Upper lobe of left lung (tissue), 6 donors: ENCODE measurements at places on chromosomes 16 and 17. TPM values are rescaled to one million over a fixed set of nuclear protein-coding genes. Genes with fewer than 3 reads are reported as not detected.

DNA sequence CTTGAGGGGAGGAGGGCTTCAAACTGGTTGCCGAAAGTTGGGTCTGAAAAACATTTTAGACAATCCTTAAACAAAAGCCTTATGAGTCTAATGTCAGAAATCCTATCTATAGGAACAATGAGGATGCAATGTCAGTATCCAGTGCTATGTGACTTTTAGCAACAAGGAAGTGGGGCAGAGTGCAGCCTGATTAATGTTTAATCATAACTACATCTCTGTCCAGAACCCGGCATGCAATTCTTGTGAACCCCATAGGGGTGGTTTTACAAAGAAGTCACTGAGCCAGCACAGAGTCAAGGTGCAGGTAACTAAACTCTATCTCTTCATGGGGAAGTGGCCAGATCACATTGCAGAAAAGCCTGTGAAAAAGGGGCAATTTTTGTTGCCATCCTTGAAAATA lies 267.5 kb downstream of the HS3ST4 start:
- DNase-seq: no peak
- H3K4me1 ChIP-seq: no peaks in the 10 kb centered on the region
- H3K36me3 ChIP-seq: no peaks in the 10 kb centered on the region
- H3K27ac ChIP-seq: no peak overlapping the region
- no peaks in the 10 kb centered on the region for H3K27me3 ChIP-seq
- H3K4me3 ChIP-seq: no peak overlapping the region

- no peak overlapping the region for H3K4me3 ChIP-seq
- peaks cover 24% of the 10 kb centered on the region for H3K4me1 ChIP-seq
- no peak overlapping the region for H3K27ac ChIP-seq
- H3K27me3 ChIP-seq: no peaks in the 10 kb centered on the region
Measured at GRCh38 chr16:11593581-11593980, 6.9 kb upstream of the LITAF start.

- H3K36me3 ChIP-seq: peaks cover 18% of the 10 kb centered on the region
- no peaks in the 10 kb centered on the region for H3K27me3 ChIP-seq
- H3K4me1 ChIP-seq: peaks cover 21% of the 10 kb centered on the region
Measured at GRCh38 chr16:31118223-31119155, 1.0 kb downstream of the KAT8 start.

GRCh38 chr17:80123791-80124190 lies 22.4 kb downstream of the GAA start:
- H3K36me3 ChIP-seq: no peaks in the 10 kb centered on the region
- H3K27ac ChIP-seq: no peak overlapping the region
- H3K4me1 ChIP-seq: no peaks in the 10 kb centered on the region
- H3K4me3 ChIP-seq: no peak overlapping the region

GRCh38 chr16:84864326-84864955 lies 44.7 kb downstream of the CRISPLD2 start:
- H3K4me3 ChIP-seq: no peak overlapping the region
- H3K4me1 ChIP-seq: no peaks in the 10 kb centered on the region
- no peaks in the 10 kb centered on the region for H3K27me3 ChIP-seq
- DNase-seq: no peak

- no peaks in the 10 kb centered on the region for H3K27me3 ChIP-seq
- no peaks in the 10 kb centered on the region for H3K4me1 ChIP-seq
- H3K36me3 ChIP-seq: peaks cover 15% of the 10 kb centered on the region
- no peak for DNase-seq
Measured at GRCh38 chr17:5536866-5537650, 47.3 kb downstream of the NLRP1 start.

- no peak overlapping the region for H3K4me3 ChIP-seq
- no peak for DNase-seq
- peaks cover 69% of the 10 kb centered on the region for H3K36me3 ChIP-seq
Measured at GRCh38 chr16:75575958-75576357, 9.8 kb downstream of the GABARAPL2 start.

- H3K4me3 ChIP-seq: no peak overlapping the region
- no peaks in the 10 kb centered on the region for H3K36me3 ChIP-seq
- H3K27me3 ChIP-seq: no peaks in the 10 kb centered on the region
- peaks cover 7% of the 10 kb centered on the region for H3K4me1 ChIP-seq
- DNase-seq: no peak
- H3K27ac ChIP-seq: no peak overlapping the region
Measured at GRCh38 chr17:14310605-14311004, 9.7 kb downstream of the HS3ST3B1 start.

GRCh38 chr17:43118679-43119615 lies 6.2 kb downstream of the BRCA1 start:
- H3K4me1 ChIP-seq: peaks cover 8% of the 10 kb centered on the region
- no peaks in the 10 kb centered on the region for H3K36me3 ChIP-seq
- no peak overlapping the region for H3K4me3 ChIP-seq
- no peak for DNase-seq
- H3K27me3 ChIP-seq: no peaks in the 10 kb centered on the region

DNA sequence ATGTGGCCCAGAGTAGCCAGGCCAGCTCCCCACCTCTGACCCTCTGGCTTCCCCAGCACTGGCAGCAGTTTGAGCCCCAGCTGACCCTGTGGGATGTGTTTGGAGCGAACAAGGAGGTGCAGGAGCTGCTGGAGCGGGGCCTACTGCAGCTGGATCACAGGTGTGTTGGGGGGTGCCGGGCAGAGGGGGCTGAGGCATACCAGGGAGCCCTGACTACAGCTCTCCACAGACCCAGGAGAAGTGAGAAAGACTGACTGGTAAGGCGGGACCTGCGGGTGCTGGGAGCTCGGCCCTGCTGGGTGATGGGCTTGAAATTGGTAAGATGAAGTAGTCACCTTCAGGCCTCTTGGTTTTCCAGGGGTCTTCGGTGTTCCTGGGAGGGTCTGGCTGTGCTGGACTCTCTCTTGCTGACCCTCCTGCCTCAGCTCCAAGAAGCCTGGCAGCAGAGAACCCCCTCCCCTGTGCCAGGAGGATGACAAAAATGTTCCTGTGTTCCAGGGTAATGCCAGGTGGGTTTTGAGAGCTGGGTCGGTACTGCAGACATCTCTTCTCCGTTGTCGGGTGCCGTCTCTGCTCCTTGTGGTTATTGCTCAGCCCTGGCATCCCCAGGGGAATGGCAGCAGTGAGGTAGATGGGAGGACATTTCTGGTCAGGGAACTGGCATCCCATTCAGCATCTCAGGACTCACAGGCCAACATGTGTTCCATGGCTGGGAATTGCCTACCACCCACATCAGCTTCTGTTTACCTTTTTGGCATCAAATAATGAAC lies 5.9 kb downstream of the RSAD1 start:
- H3K4me3 ChIP-seq: no peak overlapping the region
- no peak for DNase-seq
- no peaks in the 10 kb centered on the region for H3K27me3 ChIP-seq
- peaks cover 17% of the 10 kb centered on the region for H3K4me1 ChIP-seq
- H3K36me3 ChIP-seq: peaks cover 23% of the 10 kb centered on the region

- H3K36me3 ChIP-seq: no peaks in the 10 kb centered on the region
Measured at GRCh38 chr17:31373150-31374093, 18.1 kb upstream of the RAB11FIP4 start.

DNA sequence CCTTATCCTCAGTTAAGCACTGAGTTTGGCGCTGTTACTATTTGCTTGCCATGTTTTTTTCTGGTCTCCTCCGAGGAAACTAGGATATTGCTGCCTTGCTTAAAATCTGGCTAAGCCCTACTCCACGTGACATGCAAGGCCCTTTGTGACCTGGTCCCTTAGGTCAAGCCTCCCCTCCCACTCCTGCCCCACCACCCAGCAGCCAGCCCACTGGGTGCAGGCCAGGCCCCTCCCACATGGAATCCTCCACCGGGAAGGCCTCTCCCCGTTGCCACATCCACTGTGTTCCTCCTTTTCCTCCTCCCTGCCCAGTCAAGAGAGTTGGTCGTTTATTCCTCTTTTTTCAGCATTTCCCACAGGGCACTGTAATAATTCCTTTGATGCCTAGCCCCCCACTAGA lies 16.2 kb downstream of the PSMD3 start:
- DNase-seq: no peak
- no peaks in the 10 kb centered on the region for H3K27me3 ChIP-seq
- H3K4me3 ChIP-seq: no peak overlapping the region
- peaks cover 6% of the 10 kb centered on the region for H3K4me1 ChIP-seq
- no peak overlapping the region for H3K27ac ChIP-seq
- H3K36me3 ChIP-seq: peaks cover 64% of the 10 kb centered on the region

- no peak for DNase-seq
- H3K4me3 ChIP-seq: no peak overlapping the region
Measured at GRCh38 chr16:70349783-70350182, 3.1 kb downstream of the DDX19A start.

GRCh38 chr16:61770301-61770700 lies 265.9 kb downstream of the CDH8 start:
- H3K27me3 ChIP-seq: no peaks in the 10 kb centered on the region
- H3K4me1 ChIP-seq: no peaks in the 10 kb centered on the region
- DNase-seq: no peak
- no peaks in the 10 kb centered on the region for H3K36me3 ChIP-seq

DNA sequence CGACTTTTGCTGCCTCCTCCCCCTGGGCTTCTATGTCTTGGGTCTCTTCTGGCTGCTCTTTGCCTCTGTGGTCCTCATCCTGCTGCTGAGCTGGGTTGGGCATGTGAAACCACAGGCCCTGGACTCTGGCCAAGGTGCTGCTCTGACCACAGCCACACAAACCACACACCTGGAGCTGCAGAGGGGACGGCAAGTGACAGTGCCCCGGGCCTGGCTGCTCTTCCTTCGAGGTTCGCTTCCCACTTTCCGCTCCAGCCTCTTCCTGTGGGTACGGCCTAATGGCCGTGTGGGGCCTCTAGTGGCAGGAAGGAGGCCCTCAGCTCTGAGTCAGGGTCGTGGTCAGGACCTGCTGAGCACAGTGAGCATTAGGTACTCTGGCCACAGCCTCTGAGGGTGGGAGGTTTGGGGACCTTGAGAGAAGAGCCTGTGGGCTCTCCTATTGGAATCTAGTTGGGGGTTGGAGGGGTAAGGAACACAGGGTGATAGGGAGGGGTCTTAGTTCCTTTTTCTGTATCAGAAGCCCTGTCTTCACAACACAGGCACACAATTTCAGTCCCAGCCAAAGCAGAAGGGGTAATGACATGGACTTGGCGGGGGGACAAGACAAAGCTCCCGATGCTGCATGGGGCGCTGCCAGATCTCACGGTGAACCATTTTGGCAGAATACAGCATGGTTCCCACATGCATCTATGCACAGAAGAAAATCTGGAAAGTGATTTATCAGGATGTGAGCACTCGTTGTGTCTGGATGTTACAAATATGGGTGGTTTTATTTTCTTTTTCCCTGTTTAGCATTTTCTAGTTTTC lies 2.3 kb downstream of the GP1BA start:
- H3K36me3 ChIP-seq: peaks cover 14% of the 10 kb centered on the region
- H3K4me3 ChIP-seq: no peak overlapping the region
- H3K27ac ChIP-seq: no peak overlapping the region
- no peaks in the 10 kb centered on the region for H3K27me3 ChIP-seq

DNA sequence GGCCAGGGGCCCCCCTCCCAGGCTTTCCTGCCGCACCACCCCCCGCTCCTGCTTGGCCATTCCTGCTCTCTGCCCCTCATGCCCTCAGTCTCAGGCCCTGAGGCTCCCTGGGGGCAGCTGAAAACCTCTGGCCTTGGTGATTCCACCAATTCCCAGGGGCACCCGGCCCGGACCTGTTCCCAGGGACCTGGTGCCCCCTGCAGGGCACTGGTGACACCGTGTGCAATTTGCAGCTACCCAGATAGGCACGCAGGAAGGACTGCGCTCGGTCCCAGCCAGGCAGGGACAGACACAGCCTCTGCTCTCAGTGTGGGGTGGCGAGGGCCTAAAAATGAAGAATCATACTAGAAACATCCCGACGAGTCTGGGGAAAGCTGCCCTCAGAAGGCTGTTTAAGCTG lies 13.4 kb downstream of the WFDC1 start:
- peaks cover 26% of the 10 kb centered on the region for H3K4me1 ChIP-seq
- no peaks in the 10 kb centered on the region for H3K27me3 ChIP-seq
- no peak overlapping the region for H3K4me3 ChIP-seq
- DNase-seq: no peak
- no peak overlapping the region for H3K27ac ChIP-seq
- no peaks in the 10 kb centered on the region for H3K36me3 ChIP-seq

DNA sequence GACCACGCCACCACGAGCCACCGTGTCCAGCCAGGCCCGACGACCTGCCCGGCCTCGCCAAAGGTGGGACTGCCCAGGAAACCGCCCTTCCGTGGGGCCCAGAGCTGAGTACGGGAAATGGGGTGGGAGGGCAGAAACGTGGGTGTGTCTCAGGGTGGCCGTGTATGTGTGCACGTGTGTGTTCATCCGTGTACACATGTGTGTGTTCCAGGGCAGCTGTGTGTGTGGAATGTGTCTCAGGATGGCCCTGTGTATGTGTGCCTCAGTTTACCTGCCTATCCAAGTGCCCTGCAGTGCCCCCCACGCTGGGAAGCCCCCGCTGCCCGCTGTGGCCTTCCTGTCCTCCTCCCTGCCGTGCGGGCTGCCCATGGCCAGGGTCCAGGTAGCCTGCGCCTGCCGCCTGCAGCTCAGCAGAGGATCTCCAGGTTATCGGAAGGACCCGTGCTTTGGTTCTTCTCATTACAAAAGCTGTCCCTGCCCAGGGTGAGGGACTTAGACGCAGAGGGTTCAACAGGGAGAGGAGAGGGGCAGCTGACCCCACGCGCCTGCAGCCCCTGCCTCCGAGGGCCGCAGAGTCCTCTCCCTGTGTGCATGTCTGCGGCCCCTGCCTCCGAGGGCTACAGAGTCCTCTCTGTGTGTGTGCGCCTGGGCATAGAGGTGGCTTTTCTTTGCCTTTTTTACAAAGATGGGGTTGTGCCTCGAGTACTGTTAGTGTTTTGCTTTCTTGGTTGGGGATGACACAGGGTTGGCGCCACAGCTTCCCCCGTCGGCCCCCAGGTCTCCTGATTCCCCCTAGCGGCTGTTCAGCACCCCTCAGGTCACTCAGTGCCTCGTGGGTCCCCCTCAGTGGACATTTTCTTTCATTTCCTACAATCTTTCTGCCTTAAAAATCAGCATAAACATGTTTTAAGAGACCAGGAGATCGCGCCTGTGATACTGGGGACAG lies 23.6 kb downstream of the ZNF469 start:
- no peaks in the 10 kb centered on the region for H3K36me3 ChIP-seq
- H3K4me1 ChIP-seq: no peaks in the 10 kb centered on the region
- no peak overlapping the region for H3K27ac ChIP-seq
- H3K4me3 ChIP-seq: no peak overlapping the region

GRCh38 chr16:58885528-58886170 lies 151.5 kb upstream of the GOT2 start:
- DNase-seq: no peak
- H3K27me3 ChIP-seq: no peaks in the 10 kb centered on the region
- H3K36me3 ChIP-seq: no peaks in the 10 kb centered on the region
- no peaks in the 10 kb centered on the region for H3K4me1 ChIP-seq
- no peak overlapping the region for H3K27ac ChIP-seq
- H3K4me3 ChIP-seq: no peak overlapping the region

GRCh38 chr16:30778549-30779244 lies 8.3 kb downstream of the ZNF629 start:
- no peak overlapping the region for H3K27ac ChIP-seq
- H3K4me3 ChIP-seq: no peak overlapping the region
- peaks cover 7% of the 10 kb centered on the region for H3K36me3 ChIP-seq
- H3K4me1 ChIP-seq: peaks cover 16% of the 10 kb centered on the region
- no peaks in the 10 kb centered on the region for H3K27me3 ChIP-seq
- no peak for DNase-seq

ANKRD40CL gene
- not detected for total RNA-seq

MYH11 gene
- 48.9 TPM for total RNA-seq

ASGR2 gene
- total RNA-seq: 2.1 TPM

TUBD1 gene
- total RNA-seq: 4.1 TPM

TBC1D3G gene
- not detected for total RNA-seq

GAS2L2 gene
- total RNA-seq: 7.4 TPM

SIAH1 gene
- 45.1 TPM for total RNA-seq

LLGL1 gene
- 12.6 TPM for total RNA-seq

KRTAP3-1 gene
- total RNA-seq: not detected

LYZL6 gene
- total RNA-seq: not detected

HS3ST3B1 gene
- total RNA-seq: 5.3 TPM

KRT14 gene
- not detected for total RNA-seq

SLC38A8 gene
- not detected for total RNA-seq
